ENCODE measurements at places on chromosomes 6 and 20.

DNA sequence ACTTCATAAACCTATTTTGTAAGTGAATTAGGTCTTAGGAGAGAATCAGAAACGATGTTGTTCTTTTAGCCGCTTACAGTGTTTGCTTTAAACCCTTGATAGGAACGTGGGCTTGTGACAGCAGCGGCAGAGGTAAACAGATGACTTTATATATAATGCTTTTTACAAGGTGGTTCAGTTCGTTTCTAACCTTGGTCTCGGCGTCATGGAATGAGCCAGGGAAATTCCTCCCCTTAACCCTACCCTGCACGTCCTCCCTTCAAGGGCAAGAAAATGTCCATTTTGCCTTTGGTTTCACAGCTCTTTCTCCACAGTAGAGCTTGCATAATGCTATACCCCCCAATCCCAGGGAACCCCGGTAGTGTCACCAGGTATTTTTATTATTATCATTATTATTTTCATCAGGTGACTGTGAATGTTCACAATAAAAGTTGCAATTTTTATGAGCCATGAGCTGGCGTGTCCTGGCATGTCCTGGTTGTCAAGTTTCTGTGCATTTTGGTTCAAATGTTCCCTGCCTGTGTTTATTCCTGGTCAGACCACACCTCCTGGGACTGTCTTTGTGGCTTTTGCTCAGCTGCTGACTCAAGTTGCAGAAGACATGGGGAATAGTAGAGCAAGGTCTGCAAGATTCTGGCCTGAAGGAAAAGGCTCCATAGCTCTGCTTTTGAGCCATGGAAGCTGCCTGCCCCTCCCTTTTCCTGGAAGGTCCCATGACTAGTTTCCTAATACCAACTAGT lies 112.8 kb upstream of the BMP2 start:
- no peak for DNase-seq

- DNase-seq: no peak
Measured at GRCh38 chr6:139243536-139243935, 48.3 kb downstream of the TXLNB start.

DNA sequence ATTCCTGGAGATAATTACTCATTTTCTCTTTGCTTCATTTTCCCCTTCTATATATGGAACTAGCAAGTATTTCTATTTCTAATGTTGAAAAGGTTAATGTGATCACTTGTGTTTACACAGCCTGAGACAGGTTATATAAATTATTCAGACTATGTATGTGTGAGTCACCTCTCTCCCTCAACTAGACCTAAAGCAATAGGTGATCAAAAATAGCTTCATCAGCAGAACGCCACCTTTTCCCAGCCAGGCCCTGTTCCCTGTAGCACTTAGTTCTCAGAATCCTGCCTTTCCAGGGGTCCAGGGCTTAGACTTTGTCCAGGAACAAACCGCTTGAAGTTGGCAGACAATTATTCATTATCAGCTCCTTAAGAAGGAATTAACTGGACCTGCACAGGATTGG lies 125.3 kb upstream of the EXOC2 start:
- no peak for DNase-seq

- DNase-seq: no peak
Measured at GRCh38 chr6:106398621-106399020, 38.1 kb downstream of the CRYBG1 start.

GRCh38 chr6:13787137-13787536 lies 27.2 kb downstream of the MCUR1 start:
- DNase-seq: no peak

DNA sequence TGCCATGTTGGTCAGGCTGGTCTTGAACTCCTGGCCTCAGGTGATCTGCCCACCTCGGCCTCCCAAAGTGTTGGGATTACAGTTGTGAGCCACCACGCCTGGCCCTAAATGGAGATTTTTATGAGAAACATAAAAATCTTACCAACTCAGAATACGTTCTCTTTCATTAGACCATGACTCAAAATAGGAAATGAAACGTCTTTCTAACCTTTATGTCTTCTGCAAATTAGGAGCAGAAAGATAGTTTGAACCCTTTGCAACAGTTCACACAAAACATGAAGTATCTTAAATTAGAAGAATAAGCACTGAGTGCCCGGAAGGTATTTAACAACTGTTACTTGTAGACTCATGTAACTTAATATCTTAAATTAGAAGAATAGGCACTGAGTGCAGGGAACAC lies 48.3 kb downstream of the AHI1 start:
- no peak for DNase-seq

DNA sequence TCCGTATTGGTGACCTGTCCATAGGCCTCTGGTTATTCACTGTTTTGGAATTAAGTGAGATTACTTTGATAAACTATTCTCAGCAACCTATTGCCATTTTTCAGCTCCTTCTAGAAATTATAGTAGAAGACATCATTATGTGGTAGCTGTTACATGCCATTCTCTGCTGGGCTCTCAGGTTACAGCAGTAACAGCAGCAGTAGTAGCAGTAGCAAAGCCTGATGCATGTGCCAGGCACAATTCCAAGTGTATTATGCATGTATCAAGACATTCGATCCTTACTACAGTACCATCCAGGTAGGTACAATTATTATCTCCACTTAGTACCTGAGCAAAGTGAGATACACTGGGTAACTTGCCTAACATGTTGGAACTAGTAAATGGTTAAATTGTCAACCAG lies 74.3 kb downstream of the RPS12 start:
- no peak for DNase-seq

- no peak for DNase-seq
Measured at GRCh38 chr6:141965016-141965545, 167.6 kb upstream of the GJE1 start.

DNA sequence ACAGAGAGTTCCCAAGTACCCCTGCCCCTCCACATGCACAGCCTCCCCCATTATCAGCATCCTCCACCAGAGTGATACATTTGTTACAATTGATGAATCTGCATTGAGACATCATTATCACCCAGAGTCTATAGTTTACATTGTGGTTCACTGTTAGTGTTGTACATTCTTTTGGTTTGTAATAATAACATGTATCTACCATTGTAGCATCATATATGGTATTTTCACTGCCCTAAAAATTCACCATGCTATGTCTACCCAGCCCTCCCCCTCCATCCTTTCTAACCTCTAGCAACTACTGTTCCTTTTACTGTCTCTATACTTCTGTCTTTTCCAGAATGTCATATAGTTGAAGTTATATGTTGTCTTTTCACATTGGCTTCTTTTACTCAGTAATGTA lies 273.9 kb upstream of the RNF217 start:
- DNase-seq: no peak

- DNase-seq: no peak
Measured at GRCh38 chr6:92887871-92888270, 531.5 kb downstream of the EPHA7 start.

- peak; percentile 27 for DNase-seq
Measured at GRCh38 chr6:146358431-146359046, 185.1 kb upstream of the RAB32 start.

- no peak for DNase-seq
Measured at GRCh38 chr20:47645632-47646031, 139.6 kb downstream of the SULF2 start.

GRCh38 chr20:7579888-7580287 lies 360.4 kb downstream of the HAO1 start:
- DNase-seq: no peak

DNA sequence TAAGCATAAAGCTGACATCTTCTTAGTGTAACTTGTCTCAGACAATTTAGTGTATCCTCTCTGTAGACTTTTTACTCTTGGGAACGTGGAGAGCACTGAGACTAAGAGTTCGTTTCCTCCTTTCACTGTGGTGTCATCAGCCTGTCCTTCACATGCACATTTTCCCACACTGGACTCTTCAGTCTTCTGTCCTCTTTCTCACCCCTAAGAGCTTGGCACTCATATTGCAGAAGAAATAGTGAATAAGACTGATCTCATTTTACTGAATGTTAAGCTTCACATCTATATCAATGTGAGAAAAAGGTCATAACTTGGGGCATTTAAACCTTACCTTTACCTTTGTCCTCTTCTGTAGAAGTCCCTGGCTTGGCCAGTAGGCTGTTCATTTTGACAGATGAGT lies 25.6 kb downstream of the FUCA2 start:
- no peak for DNase-seq

GRCh38 chr20:63787302-63787701 lies 43.8 kb downstream of the ZBTB46 start:
- DNase-seq: no peak

GRCh38 chr20:49398401-49399144 lies 83.9 kb downstream of the KCNB1 start:
- DNase-seq: no peak

DNA sequence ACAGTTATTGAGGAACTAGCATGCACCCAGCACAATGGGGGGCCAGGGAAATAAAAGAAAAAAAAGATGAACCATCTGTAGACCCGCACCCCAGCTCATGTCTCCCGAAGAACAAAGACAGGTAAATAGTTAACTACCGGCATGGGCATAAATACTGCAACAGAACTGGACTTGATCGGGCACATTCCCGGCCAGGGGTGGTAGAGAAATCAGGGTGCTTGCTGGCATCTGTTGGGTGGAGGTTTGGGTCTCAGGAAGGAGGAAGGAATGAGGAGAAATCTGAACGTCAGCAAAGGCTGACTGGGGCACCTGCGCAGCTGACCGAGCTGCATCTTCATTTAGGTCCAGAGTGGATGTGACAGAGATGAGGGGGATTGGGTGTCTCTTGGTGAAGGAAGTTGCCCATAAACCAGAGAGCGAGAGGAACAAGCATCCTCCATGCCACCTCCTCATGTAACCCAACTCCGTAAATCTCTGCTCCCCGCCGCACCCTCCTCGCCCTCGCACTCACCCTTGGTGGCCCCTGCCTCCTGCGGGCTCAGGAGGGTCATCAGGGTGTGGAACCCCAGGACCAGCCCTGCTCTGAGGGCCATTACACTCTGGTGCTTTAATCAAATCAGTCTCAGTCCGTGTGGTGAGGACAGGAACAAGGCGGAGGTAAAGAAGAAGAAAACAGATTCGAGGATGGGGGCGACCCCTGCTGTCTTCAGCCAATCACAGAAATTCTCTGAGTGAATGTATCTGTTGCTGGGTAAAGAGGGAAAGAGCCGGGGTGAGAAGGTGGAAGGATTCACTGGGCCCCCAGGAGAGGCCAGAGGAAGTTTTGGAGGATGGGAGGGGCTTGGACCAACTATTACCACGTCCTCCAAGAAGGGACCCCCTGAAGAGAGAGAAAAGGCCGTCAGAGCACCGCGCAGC lies at the start of gene HLA-DOA:
TSS of gene HLA-DOA (minus strand) at position 648 of the 918 bp plus-strand sequence.
- DNase-seq: peak; percentile 16

- peak; percentile 66 for DNase-seq
Measured at GRCh38 chr6:6869094-6869493, 238.7 kb upstream of the RREB1 start.

DNA sequence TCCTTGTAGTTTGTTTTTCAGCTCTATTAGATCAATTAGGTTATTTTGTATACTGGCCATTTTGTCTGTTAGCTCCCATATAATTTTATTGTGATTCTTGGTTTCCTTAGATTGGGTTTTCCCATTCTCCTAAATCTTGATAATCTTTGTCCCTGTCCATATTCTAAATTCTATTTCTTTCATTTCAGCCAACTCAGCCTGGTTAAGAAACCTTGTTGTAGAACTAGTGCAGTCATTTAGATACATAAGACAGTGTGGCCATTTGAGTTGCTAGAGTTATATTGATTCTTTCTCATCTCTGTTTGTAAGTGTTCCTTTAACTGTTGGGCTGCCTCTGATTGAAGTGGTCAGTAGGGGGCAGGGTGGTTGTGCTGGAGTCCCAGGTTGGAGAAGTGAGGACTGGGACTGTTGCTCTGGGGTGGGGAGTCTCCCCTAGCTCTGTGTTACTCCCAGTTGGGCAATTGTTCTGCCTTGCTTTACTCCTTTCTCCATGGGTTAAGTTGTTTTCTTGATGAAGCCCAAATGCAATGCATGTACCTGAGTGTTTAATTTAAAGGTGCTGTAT lies 98.8 kb upstream of the NRN1 start:
- DNase-seq: peak; percentile 19

- DNase-seq: no peak
Measured at GRCh38 chr6:125095580-125096301, 57.8 kb upstream of the TPD52L1 start.

DNA sequence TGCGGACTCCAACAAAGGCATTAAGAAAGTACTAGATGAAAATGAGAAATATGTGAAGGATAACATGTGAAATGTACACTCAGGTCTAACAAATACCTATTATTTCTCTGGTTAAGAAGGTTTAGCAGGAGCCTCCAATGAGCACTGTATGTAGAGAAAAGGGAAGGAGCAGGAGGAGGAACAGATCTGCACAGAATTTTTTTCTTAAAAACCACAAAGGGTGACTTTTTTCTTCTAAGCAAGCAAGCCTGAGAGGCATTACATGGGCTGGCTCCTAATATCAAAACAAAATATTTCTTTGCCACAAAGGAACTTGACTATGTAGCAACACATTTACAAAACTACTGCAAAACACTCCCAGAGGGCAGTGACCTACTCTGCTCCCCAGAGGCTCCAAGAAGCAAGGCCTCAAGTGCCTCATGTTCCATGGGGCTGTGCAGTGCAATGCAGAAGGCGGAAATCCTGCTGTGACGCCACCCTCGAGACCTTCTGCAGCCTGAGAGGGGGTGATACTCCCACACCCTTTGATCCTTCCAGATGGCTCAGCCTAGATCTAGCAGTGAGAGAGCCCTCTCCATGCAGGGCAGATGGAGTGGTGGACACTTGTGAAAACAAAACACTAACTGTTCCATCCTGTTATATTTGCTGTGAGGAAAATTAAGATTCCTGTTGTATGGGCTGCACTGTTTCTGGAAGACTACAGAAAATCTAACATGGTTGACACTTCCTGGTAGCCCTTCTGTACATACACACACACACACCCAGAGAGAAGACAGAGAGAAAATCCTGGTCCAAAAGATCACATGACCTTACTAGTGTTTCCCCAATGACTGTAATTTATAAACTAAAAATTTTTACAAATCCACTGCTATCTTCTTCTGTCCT lies 36.0 kb upstream of the SMIM29 start:
- peak; percentile 87 for DNase-seq

DNA sequence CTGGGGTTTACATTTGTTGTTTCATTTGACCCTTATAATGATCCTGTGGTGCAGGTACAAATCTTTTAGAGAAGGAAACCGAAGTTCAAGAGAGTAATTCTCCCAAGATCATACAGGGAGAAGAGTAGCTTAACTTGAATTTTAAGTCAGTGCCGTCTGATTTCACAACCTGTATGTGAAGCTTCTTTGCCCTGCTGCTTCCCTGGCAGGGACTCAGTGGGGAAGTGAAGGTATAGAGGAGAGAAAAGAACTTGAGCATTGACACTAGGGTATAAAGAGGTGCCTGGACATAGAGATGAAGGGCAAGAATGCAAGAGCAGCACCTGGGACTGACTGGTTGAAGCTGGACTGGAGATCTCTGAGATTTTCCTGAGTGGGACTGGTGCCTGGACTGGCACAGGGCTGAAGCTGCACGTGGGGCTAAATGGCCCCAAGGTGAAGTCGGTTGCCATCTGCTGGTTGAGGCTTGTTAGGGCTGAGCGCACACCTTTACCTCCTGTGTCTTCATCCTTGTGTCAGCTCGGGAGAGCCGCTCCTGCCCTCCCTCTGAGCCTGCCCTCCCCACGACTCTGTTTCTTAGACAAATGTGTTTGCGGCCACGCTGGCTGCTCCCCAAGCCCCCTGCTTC lies 41.8 kb downstream of the FARS2 start:
- no peak for DNase-seq

All from inflammatory macrophage treated with lipopolysaccharide for 4 hours (primary cell).